ENCODE measurements at places on chromosomes 1 and 21.
A peak's percentile ranks its signal among the peaks of the same experiment; 100 is the strongest.

- no peak for DNase-seq
These were observed 138.2 kb upstream of the BRINP3 start for GRCh38 chr1:190615818-190616217.

DNA sequence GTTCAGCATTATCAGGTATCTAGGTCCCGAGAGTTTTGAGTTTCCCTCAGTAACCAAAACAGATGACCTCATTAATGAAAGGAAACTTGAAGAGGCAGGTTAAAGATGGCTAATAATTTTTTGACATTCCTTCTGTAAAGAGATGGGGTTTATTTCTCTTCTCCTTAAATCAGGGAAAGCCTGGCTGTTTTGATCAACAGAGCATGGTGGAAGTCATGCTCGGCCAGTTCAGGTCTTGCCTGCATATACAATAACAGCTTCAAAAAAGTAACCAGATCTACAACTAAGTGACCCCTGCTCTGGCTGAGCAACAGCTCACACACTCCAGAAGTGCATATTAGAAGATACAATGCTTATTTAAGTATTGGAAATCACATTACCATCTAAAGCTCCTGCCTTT, 36.6 kb upstream of the POU2F1 start:
- DNase-seq, result no peak

- DNase-seq, result no peak
These were observed 92.4 kb upstream of the RALGPS2 start for GRCh38 chr1:178632653-178633052.

GRCh38 chr1:169102567-169102966, 3.9 kb upstream of the ATP1B1 start:
- no peak for DNase-seq

- DNase-seq, result peak; percentile 66
These were observed 113.2 kb upstream of the CYYR1 start for GRCh38 chr21:26686278-26686677.

GRCh38 chr1:174021591-174022079, 522 bp downstream of the RC3H1 start:
- peak; percentile 66 for DNase-seq

DNA sequence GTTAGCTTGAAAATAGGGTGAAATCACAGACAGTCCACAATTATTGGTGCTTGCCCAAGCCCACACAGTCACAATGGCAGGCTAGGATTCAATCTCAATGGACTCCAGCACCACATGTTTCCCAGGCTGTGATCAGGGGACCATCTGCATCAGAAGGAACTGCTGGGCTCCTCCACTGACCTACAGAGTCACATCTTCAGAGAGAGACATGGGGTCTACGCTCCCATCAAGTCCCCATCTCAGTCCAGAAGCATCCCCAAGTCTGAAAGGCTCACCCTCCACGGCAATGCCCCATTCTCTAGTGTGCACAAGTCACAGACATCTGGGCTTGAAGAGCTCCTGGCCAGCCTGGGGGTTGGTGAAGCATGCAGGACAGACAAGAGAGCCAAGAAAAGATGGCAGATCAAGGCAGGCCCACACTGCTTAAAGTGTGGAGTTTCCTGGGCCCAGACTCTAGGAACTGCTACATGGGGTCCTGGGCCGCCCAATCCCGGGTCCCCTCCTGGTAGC, 262.5 kb downstream of the NPHP4 start:
- DNase-seq, result no peak

DNA sequence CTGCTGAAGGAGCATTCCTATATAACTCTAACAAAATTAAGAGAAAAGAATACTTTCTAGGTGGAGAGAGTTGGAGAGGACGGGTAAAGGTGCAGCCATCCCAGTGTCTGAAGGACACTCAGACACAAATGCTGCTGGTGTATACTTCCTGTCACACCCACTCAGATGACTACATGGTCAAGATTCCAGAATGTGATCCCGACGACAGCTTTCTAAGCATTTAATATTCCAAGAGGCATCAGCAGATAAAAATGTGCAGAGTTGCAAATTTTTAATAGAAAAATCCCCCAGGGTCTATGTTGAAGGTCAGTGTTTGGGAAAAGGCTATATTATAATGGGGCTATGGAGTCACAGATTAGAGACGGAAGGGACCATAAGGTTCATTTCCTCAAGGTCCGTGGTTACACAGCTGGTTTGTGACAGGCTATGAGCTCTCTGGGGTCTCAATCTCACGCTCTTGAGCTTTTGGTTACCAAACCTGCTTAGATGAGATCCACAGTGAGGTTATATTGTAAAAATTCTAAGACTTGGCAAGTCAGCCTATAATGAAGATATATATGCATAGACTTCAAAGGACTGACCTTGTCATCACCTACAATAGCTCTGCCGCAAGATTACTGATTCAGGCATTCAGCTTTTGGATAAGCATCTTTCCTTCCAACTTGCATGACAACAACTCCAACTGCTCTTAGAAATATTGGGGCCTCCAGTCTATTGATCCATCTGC, 35.1 kb downstream of the ZNF281 start:
- no peak for DNase-seq

DNA sequence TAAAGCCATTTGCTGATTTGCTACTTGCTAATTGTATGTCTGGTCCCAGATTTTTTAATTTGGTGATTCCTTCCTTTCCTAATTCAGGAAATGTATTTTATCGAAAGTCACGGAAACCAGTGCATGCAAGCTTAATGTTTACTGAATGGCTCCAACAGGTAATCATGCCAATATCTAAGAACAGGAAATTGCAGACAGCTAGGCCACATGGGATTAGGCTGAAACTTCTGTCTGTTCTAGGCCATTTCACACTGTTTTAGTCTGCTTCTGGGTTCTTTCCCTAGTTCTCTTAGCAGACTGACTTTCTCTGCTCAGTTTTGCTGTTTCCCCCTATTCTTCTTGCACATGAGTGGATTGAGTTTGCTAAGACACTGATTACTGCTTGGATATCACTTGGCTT, 111.4 kb downstream of the NTNG1 start:
- DNase-seq, result no peak

DNA sequence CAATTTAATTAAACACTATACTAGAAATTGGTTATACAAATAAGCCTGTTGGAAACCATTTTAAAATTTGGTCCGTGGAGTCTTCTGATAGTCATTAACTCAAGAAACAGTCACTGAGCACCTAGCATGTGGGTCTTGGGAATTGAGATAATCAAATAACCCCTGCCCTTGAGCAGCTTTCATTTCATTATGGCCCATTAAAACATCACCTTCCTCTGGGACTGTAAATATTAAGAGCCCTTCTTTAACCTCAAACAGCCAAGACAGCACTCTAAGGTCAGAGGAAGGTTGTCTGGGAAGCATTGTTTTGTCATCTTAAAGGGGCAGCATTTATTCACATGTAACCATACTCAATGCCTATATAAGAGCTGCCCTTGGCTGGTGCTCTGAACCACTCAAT, 610.3 kb upstream of the USP24 start:
- DNase-seq, result no peak

DNA sequence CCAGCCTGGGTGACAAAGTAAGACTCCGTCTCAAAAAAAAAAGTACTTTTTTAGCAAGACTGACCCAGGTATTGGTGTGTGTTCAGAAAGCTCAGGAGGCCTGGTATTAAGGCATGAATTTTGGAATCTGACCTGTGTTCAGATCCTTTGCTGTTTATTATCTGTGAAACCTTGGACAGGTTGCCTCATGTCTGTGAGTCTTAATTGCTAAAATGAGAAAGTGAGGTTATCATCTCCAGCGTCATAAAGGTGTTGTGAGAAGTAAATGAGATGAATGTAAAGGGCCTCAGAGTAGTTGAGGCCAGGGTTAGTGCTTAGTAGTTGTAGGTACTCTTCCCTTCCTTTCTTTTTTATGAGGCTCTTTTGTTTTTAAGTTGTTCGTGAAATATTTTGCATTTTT, 2.8 kb downstream of the C1orf50 start:
- no peak for DNase-seq

GRCh38 chr1:196680107-196680506, 28.3 kb downstream of the CFH start:
- DNase-seq, result no peak

DNA sequence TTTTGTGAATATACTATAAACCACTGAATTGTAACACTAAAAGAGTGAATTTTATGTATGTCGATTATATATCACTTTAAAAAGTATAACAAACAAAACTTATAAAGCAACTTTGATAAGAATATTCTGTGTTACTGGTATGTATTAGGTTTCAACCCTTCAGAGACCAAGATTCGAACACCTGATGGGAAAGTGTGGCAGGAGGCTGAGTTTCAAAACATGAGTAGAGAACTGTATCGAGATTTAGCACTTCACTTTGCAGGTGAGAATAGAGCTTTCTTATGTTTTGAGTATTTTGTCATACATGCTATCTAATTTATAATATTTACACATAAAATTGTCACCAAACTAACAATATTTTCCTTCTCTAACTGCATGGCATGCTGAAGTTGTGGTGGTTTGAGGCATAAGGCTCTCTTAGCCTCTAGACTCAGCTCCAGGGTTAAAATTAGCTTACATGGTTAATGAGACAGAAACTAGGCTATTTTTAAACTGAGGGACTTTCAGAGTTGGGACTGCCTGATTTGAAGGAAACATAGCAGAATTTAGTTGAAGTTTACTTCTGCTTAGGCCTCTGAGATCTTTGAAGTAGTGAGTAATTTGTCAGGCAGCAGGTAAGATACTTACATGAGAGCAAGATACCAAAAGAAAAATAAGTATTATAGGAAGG, 48.6 kb downstream of the CEP350 start:
- DNase-seq, result peak; percentile 81

GRCh38 chr1:165443539-165444311, 1.2 kb downstream of the RXRG start:
- no peak for DNase-seq

GRCh38 chr1:40391688-40392145, 18.2 kb downstream of the SMAP2 start:
- DNase-seq, result no peak

- no peak for DNase-seq
These were observed 5.3 kb upstream of the OLFM3 start for GRCh38 chr1:102002057-102002456.

DNA sequence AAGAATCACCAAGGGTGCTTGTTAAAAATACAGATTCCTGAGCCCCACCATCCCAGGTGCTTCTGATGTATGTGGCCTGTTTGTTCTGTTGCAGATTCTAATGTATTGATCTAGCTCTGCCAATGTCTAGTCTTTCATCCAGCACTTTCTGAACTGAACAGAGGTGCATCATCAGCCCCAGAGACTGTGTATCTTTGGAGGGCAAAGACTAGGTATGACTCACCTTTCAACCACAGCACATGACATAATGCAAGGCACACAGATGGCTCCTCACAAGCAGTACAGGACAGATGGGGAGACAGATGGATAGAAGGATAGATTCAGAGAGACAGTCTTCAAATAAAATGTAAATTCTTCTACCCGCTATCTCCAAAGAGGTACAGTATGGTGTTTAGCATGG, 32.3 kb downstream of the CD58 start:
- no peak for DNase-seq

DNA sequence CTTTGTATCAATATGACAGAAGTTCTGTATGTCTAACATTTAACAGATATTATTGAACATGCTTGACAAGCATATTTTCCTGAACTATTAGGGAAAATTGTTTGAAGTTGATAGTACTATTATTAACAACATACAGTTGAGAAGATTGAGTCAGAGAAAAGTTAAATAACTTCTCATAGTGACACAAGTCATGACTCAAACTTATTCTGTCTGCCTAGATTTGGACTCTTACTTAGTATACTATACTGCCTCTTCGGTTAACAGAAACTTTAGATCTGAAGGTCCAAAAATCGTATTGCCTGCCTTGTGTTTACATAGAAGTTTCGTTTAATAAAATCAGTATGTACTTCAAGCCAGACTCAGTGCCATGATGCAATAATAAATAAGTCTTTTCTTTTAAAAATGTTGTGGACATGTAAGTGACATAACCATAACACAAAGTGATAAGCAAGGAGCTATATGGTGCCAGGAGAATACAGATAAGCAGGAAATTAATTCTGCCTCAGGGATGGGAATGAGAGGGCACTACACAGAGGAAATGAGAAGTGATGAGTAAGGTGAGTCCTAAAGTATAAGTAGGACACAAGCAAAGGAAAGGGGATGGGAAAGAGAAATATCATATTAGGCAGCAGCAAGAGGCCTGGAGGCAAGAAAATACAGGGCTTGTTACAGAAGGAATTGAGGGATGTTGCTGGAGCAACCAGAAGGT, 48.1 kb downstream of the LHX9 start:
- no peak for DNase-seq

- DNase-seq, result no peak
These were observed 23.9 kb downstream of the GNAT2 start for GRCh38 chr1:109595531-109595930.

DNA sequence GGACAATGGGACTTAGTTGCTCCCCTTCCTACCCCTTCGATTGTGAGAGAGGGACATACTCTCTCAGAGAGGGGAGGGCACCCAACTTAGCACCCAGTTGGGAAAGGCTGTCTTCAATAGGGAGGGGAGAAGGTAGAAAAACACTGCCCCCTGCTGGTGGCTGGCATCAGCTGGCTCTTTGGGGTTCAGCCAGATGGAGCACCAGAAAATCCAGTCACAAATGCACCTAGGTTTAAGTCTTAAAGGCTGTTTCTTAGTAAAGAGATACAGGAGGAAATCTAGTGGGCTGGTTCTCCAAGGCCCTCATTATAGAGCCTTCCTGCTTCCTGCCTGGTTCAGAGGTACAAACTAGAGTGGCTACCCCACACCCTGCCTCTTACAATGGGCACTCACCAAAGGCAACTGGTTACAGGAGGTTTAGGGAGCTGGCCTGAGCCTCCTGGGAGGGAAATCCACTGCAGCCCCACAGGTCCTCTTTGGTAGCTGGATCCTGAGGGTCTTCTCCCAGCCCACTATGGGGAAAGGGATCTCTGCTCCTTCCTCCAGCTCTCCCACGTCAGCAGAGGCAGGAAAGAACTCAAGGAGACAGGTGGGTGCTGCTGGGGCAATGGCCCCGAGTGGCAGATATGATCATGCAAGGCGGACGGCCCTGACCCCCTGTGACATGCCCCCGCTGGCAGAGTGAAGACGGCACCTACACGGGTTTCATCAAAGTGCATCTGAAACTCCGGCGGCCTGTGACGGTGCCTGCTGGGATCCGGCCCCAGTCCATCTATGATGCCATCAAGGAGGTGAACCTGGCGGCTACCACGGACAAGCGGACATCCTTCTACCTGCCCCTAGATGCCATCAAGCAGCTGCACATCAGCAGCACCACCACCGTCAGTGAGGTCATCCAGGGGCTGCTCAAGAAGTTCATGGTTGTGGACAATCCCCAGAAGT, 28.3 kb downstream of the EIF2D start:
- peak; percentile 80 for DNase-seq

- no peak for DNase-seq
These were observed 70.9 kb downstream of the RERE start for GRCh38 chr1:8746554-8746953.

DNA sequence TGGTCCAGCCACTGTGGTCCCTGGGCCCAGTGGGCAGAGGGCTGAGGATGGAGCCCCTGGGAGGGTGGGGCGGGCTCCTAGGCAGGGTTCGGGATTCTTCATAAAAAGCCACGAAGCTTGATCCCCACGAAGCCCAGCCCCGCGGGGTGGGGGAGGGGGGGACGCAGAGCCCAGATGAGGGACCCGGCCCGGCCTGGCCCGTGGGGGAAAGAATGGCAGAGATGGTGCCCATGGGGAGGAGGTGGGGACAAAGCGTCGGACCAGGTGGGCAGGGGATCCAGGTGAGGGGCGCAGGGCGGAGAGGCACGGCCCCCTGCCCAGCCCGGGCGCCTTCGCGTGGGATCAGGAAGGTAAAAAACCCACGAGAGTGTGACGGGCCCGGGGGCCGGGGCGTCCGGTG, 6.0 kb upstream of the SMIM12 start:
- no peak for DNase-seq

Measured in RPMI8226 (cell line).